Natural killer cell treated with Interleukin-12 subunit alpha and Interleukin-12 subunit beta and Interleukin-15 and Interleukin-18, amount 100 ng/mL, for 72 hours (primary cell): ENCODE measurements at places on chromosomes 1 and 21.

GRCh38 chr1:27301582-27302199, 20.3 kb upstream of the TMEM222 start:
- no peak for DNase-seq

DNA sequence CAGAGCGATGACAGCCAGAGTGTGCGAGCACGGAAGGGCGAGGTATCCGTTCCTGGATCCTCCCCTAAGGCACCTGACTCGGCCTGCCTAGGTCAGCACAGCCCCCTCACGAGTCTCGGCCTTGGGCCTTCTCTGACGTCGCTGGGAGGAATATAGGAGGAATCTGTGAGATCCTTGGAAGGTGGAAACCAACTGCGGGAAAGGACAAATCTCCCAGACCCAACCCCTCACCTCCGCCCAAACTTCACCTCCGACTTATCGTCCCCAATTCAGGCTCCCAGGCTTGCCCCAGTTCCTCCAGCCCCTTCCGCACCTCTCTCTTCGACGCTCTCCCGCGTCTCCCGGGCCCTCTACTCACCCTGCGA, 494 bp downstream of the APH1A start:
- no peak for DNase-seq

DNA sequence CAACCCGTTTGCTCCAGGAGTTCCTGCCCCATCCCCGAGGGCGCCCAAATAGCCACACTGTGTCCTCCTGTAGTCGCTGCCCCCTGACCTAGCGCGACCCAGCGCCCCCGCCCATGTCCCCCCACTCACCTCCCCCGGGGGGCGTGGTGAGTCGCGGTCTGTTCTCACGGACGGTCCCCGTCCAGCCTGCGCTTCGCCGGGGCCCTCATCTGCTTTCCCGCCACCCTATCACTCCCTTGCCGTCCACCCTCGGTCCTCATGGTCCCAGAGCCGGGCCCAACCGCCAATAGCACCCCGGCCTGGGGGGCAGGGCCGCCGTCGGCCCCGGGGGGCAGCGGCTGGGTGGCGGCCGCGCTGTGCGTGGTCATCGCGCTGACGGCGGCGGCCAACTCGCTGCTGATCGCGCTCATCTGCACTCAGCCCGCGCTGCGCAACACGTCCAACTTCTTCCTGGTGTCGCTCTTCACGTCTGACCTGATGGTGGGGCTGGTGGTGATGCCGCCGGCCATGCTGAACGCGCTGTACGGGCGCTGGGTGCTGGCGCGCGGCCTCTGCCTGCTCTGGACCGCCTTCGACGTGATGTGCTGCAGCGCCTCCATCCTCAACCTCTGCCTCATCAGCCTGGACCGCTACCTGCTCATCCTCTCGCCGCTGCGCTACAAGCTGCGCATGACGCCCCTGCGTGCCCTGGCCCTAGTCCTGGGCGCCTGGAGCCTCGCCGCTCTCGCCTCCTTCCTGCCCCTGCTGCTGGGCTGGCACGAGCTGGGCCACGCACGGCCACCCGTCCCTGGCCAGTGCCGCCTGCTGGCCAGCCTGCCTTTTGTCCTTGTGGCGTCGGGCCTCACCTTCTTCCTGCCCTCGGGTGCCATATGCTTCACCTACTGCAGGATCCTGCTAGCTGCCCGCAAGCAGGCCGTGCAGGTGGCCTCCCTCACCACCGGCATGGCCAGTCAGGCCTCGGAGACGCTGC, 1.1 kb downstream of the HTR6 start:
- no peak for DNase-seq

DNA sequence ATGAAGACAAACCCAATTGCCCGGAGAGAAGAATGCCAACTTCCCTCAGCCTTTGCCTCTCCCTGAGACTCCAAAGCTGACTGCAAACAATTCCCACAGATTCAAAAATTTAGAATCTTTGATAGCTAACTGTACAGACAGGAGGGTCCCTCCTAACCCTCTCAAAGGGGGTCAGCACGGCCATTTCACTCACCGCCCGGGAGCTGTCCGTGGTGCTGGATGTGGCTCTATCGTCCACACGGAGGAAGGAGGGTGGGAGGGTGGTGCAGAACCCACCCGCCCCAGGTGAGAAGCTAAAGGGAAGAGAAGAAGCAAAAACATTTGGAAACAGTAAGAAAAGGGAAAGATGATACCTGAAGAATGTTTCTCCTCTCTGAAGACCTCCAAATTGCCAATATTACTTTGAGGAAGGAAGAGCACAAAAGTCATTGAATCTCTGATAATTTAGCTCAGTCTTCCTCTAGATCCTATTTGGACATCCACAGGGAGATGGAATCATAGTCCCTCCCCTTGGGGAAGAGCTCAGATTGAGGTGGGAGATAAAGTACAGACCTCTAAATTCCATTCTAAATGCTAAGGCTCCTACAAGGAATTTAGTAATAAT, 45.6 kb downstream of the RHBG start:
- DNase-seq = no peak

- no peak for DNase-seq
These were observed 2.9 kb upstream of the EDN2 start for GRCh38 chr1:41487126-41488039.

GRCh38 chr21:14691914-14692313, 145.8 kb upstream of the SAMSN1 start:
- DNase-seq = no peak

DNA sequence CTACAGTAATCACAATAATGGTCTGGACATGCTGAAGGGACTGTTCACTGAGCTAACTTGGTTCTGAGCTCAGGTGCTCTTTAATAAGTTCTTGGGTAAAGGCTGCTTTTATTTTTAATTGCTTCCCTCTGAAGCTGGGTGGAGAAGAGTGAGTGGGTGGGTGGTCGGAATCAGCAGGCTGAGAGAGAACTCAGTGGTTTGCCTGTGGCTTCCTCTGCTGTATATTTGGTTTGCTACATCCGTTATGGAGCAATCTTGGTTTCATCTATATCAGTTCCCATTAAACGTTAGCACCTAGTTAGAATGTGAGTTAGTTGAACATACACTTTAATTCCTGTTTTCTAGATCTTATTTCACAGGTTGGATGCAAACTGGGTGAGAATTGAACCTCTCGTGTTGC, 23.3 kb downstream of the CNIH4 start:
- DNase-seq = peak; percentile 81

DNA sequence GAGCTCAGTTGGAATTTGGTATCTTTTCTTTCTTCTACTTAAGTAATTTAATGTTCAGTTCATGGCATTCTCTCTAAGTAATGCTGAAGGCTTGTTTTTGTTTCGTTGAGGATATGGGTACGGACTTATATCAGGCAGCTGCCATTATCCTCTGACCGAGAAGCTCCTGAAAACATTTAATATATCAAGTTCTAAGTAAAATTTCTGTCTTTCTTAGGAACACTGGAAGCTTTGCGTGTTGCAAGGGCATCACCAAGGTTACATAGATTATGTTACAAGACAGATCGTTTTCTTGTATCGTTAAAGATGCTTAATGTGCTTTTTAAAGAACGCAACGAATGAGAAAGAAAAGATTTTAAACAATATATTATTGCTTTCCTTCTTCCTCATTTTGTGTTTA, 1.0 kb upstream of the GALNT2 start:
- no peak for DNase-seq

- DNase-seq = no peak
These were observed 349.1 kb upstream of the FMN2 start for GRCh38 chr1:239742416-239743109.

- DNase-seq = peak; percentile 74
These were observed 20.7 kb upstream of the MAPKAPK2 start for GRCh38 chr1:206663832-206664652.
